Upper lobe of left lung (tissue), 6 donors: ENCODE measurements at places on chromosomes 11 and 22. TPM values are rescaled to one million over a fixed set of nuclear protein-coding genes. Genes with fewer than 3 reads are reported as not detected.

- no peaks in the 10 kb centered on the region for H3K4me1 ChIP-seq
- H3K27ac ChIP-seq = no peak overlapping the region
- no peak overlapping the region for H3K4me3 ChIP-seq
- no peaks in the 10 kb centered on the region for H3K27me3 ChIP-seq
- no peaks in the 10 kb centered on the region for H3K36me3 ChIP-seq
- no peak for DNase-seq
Measured at GRCh38 chr11:70064008-70064725, 13.9 kb upstream of the ANO1 start.

DNA sequence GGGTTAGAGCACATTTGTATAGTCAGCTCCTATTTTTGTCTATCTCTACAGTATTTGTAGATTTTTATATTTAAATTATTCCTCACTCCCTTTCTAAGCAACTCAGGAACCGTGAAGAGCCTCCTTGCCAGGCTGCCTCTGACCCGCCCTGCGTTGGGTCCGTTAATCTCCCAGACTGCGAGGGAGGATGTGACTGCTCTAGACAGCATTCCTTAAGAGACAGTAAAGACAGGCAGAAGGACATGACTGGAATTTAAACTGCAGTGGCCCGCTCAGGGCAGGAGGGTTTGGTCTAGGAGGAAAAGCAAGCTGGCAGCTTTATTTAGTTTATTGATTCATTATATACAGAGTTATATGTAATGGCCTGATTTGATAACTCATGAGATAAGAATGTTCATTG lies 413.7 kb downstream of the TMEM135 start:
- H3K36me3 ChIP-seq = no peaks in the 10 kb centered on the region
- no peak overlapping the region for H3K4me3 ChIP-seq
- H3K27me3 ChIP-seq = no peaks in the 10 kb centered on the region
- DNase-seq = no peak

DNA sequence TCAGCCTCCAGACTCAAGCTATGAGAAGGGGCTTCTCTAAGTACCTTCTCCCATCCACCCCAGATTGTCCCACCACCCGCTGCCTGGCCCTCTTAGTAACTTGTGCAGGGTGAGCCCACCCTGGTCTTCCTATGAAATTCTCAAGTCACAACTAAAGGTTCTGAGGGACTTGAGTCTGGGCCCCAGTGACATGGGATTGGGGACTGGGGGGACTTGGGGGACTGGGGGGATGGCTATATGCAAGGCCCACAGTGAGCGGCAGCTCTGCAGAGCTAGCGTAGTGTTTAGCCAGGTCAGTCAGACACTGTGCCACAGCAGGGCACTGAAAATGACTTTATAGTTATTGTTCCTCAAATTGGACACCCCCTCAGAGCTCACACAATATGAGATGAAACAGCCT lies 622.3 kb upstream of the CADM1 start:
- no peak for DNase-seq
- H3K27me3 ChIP-seq = no peaks in the 10 kb centered on the region
- H3K4me1 ChIP-seq = no peaks in the 10 kb centered on the region

GRCh38 chr11:3845246-3845645 lies 4.5 kb upstream of the RHOG start:
- H3K4me3 ChIP-seq = no peak overlapping the region
- H3K4me1 ChIP-seq = peaks cover 6% of the 10 kb centered on the region
- DNase-seq = no peak
- H3K27ac ChIP-seq = no peak overlapping the region
- H3K36me3 ChIP-seq = no peaks in the 10 kb centered on the region
- no peaks in the 10 kb centered on the region for H3K27me3 ChIP-seq

CHORDC1 gene
- 13.4 TPM for total RNA-seq
